Skin of body (tissue), 3 donors: ENCODE measurements at places on chromosomes 11 and 22. TPM values are rescaled to one million over a fixed set of nuclear protein-coding genes. Genes with fewer than 3 reads are reported as not detected.

DNA sequence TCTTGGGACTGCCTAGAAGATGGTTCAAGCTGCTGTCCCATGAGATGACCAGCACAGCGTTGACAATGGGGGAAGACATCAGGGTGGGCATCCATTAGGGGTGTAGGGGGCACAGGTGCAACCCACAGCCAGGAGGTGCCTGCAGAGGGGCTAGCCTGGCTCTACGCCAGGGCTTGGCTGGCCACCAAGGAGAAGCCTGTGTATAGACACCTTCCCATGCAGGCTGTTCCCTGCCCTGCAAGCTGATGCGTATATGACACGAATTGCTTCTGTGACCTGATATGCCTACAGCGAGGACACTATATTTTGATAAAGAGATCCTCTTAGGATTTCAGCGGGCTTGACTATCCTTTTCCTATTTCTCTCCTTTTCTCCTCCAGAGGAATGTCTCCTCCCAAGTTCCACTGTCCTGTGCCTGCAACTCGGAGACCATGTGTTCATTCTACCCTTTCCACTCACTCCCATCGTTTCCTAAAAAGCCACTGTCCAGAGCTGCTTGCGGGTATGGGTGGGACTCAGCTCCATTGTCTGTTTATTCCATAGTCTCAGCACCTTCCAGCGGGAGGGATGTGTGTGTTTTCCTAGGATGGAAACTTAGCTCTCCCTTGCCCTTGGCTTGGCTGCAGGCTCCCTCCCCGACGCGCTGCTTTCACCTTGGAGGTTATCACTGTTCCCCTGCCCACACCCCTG lies 56.1 kb downstream of the ST14 start:
- DNase-seq: no peak

GRCh38 chr11:2841411-2842190 lies 44.0 kb downstream of the CDKN1C start:
- DNase-seq: no peak

Gene CRY2
- 50.6 TPM for total RNA-seq

Gene SNX32
- 1.4 TPM for total RNA-seq

DNA sequence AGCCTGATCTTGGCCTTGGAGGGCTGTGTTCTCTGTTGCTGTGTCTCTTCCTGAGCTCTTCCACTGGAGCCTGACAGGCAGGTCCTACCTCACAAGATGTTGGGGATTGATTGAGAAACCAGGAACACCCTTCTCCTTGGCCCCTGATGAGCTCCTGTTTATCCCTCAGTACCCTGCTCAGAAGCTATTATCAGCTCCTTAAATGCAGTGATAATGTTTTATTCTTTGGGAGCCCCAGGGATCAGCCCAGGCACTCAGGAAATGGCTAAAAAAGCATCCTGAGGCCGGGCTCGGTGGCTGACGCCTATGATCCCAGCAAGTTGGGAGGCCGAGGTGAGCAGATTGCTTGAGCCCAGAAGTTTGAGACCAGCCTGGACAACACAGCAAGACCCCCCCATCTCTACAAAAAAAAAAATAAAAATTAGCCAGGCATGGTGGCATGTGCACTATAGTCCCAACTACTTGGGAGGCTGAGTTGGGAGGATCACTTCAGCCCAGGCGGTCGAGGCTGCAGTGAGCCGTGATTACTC lies 4.9 kb upstream of the PHLDA2 start:
- DNase-seq: no peak

DNA sequence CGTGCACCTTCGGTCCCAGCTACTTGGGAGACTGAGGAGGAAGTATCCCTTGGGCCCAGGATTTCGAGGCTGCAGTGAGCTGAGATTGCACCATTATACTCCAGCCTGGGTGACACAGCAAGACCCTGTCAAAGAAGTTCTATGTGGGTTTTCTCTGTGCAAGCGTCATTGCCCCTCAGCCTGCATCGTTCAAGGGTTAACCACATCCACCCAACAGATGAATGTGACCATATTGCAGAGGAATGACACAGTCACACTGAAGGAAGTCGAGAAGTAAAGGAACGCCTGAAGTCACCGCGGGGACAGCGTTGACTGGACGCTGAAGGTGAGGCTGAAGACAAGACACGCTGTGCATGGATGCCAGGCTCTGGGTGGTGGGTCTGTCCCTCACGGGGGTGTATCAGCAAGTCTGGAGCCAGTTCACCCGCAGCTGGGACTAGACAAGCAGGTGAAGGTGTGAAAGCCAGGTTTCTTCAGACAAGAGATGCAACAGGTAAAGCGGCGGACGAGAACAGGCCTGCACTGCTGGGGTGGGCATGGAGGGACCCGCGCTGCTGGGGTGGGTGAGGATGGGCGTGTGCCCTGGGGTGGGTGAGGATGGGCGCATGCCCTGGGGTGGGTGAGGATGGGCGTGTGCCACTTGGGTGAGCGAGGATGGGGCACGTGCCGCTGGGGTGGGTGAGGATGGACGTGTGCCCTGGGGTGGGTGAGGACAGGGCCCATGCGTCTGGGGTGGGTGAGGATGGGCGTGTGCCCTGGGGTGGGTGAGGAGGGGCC lies 36.5 kb upstream of the TOLLIP start:
- DNase-seq: no peak

DNA sequence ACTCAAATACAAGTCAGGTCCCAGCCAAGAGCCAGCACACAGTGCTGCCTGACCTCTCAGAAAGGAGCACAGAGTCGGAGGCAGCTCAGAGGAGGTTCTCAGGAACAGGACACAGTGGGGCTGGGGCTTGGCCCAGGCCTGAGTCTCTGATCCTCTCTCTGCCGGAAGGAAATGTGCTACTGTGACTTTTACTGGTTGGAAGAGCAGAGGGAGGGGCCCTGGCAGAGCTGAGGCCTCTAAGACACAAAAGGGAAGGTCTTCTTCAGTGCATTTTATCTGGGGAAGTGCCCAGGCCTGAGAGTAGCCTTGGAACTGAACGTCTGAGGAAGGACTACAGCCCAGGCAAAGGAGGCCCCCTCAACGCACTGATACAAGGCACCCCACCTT lies 16.2 kb upstream of the CASTOR1 start:
- DNase-seq: peak; percentile 31

DNA sequence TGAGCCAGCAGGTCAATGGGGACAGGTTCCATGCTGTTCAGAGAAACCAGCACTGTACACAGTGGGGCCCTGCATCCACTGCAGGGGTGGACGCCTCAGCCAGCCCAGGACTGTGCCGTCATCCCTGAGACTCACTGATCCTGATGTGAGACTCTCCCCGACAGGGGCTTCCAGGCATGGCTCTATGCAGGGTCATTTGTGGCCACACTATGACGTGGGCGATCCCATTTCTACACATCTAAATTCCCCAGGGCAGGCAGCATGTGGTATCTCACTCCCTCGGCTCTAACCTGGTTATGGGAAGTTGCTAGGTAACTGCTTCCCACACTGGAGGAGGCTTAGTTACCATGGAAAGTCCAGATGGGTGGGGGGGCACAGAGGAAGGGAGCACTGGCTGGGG lies 14.2 kb upstream of the FAM83F start:
- DNase-seq: no peak

DNA sequence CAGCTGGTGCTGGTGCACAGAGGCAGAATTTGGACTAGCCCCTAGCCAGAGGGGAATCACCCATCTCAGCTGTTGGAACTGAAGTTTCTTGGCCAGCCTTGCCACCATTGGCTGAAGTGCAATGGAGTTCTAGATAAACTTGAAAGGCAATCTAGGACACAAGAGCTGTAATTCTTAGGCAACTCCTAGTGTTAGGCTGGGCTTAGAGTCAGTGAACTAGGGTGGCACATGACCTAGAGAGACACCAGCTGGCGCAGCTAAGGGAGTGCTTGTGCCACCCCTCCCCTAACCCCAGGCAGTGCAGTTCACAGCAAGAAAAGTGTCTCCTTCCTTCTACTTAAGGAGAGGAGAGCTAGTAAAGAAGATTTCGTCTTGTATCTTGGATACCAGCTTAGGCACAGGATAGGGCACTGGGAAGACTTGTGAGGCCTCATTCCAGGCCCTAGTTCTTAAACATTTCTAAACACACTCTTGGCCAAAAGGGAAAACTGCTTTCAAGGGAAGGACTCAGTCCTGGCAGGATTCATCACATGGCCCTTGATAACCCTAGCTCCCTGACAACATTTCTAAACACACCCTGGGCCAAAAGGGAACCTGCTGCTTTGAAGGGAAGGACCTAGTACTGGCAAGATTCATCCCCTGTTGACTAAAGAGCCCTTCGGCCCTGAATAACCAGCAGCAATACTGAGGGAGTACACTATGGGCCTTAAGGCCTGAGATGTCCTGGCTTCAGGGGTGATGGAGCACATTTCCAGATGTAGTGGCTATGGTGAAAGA lies 53.4 kb downstream of the XRRA1 start:
- no peak for DNase-seq

GRCh38 chr22:45507798-45508197 lies 5.1 kb downstream of the FBLN1 start:
- no peak for DNase-seq

DNA sequence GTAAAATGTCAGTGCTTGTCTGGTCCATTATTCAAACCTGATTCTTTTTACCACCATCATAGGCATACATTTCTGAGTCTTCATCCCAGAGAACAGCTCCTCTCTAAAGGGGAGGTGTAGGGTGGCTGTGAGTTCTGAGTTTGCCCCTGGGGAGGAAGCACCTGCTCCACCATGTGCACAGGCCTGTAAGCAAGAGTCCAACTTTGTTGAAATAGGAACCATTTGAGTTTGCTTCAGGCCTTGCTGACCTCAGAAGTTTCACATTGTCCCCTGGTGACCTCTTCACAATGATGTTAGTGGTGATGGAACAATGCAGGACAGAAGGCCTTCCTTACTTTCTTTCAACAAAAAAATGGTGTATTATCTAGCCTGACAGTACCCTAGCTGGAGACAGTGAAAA lies 54.6 kb upstream of the TOP3B start:
- DNase-seq: no peak

GRCh38 chr11:132448334-132448995 lies 1078.0 kb downstream of the NTM start:
- DNase-seq: no peak

DNA sequence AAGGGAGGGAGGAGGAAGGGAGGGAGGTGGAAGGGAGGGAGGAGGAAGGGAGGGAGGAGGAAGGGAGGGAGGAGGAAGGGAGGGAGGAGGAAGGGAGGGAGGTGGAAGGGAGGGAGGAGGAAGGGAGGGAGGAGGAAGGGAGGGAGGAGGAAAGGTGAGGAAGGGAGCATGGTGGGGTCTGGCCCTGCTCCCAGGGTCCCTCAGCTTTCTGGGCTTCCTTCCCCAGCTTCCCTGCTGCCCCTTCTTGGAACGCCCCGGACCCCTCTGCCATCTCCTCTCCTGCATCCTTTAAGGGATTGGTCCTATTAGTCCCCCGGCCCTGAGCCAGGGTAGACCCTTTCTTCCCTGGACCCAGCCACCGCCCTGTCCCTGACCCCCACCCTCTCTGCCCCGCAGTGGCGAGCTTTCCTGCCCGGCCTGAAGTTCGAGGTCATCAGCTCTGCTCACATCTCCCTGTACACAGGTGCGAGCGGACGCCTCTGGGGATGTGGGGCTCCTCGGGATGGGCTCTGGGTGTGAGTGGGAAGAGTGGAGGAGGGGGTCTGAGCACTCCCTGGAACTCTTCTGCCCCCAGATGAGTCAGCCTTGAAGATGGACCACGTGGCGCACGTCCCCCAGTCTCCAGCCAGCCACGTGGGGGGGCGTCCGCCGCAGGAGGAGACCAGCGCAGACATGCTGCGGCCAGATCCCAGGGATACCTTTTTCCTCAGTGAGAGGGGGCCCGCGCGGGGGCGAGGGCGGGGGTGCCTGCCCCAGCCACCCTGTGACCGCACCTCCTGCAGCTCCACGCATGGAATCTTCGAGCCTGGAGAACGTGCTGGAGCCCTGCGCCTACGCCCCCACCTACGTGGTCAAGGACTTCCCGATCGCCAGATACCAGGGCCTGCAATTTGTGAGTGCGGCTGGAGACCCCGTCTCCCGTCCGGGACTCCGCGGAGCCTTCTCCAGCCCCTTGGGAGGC lies 6.0 kb downstream of the B4GALNT4 start:
- no peak for DNase-seq

- peak; percentile 12 for DNase-seq
Measured at GRCh38 chr11:120068114-120068573, 69.8 kb downstream of the TRIM29 start.

Gene CFAP300
- 4.6 TPM for total RNA-seq

GRCh38 chr22:44336962-44337677 lies 24.4 kb upstream of the SHISAL1 start:
- DNase-seq: no peak

- DNase-seq: no peak
Measured at GRCh38 chr11:29353833-29354232, 663.0 kb downstream of the KCNA4 start.

- no peak for DNase-seq
Measured at GRCh38 chr22:21710156-21710555, 25.4 kb downstream of the YPEL1 start.

Gene NXPE2
- total RNA-seq: 0.20 TPM

GRCh38 chr11:8805296-8805695 lies 105.7 kb upstream of the AKIP1 start:
- no peak for DNase-seq

GRCh38 chr11:35734669-35735410 lies 72.3 kb downstream of the TRIM44 start:
- no peak for DNase-seq

Gene RAB39A
- total RNA-seq: 0.79 TPM

GRCh38 chr22:29327089-29327764 lies 11.7 kb upstream of the RASL10A start:
- no peak for DNase-seq

DNA sequence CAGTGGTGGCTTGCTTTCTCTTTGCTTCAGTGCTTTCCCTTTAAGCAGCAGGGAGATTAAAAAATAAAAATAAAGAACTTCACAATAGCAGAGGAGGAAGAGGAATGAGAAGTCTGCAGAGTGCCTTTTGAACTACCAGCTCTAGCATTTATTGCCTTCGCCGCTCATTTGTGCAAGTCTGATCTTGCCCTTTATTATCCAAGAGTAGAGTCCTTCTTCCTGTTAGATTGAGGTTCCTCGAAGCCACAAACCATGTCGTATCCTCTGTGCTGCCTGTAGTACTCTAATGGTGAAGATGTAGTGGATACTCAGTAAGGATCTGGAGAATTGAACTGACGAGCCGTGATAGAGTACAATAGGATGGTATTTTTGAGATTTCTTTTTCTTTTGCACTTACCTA lies 101.2 kb upstream of the RAG2 start:
- DNase-seq: no peak

DNA sequence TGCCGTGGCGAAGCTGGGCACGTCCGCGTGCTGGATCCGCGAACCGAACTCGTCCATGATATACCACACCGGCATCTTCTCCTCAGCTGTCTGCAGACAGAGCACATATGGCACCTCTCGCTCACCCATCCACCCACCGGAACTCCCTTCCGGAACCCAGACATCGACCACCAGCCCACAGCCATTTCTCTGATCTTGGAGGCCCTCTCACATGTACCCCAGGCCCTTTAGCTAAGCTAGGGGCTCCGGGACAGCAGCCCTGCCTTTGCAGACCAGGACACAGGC lies 7.1 kb downstream of the TTLL12 start:
- DNase-seq: no peak

- DNase-seq: no peak
Measured at GRCh38 chr22:47233316-47234243, 471.1 kb downstream of the TBC1D22A start.

Gene LIF
- 1.9 TPM for total RNA-seq

Gene DRD4
- total RNA-seq: not detected
